ENCODE measurements at places on chromosomes 1 and 21.

DNA sequence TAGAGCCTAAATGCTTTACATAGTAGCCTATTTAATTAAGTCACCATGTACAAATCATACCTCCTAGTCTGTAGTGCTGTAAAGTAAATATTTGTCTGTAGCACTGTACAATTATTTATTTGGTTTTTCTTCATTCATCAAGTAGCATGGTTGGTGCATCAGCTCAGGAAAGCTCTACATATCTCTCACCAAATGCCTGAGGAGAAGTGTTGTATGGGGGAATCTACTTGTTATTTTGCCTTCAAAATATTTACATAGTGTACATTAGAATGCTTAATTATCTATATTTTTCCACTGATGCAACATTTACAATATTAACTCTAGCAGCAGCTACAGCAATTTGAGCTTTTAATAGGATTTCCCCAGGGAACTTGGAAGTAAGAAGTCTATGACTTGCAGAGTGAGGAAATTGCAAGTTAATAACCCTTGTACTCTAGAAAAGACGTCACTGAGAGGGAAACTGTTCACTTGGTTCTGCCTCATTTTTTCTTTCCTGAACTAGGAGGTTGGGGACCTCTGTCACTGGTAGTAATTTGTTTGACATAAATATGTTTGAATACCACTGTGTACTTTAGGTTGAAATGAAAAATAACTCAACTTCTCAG, 207.4 kb downstream of the PDE4B start:
- no peak for DNase-seq

DNA sequence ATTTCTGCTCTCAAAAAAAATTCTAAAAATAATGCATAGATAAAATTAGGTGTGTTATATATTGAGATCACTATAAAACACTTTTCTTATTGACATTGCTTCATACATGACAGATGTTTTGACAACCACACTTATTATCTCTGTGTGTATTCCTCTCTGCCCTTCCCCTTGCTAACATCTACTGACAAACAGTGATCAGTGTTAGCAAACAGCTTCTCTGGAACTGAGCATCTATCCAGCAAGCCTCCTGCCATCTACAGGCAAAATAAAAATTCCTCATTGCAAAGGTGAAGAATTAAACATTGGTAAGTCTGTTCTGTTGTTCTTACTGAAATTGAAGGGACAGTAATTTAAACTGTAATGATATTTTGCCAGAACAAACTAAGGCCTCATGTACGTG, 2153.9 kb downstream of the NCAM2 start:
- no peak for DNase-seq

DNA sequence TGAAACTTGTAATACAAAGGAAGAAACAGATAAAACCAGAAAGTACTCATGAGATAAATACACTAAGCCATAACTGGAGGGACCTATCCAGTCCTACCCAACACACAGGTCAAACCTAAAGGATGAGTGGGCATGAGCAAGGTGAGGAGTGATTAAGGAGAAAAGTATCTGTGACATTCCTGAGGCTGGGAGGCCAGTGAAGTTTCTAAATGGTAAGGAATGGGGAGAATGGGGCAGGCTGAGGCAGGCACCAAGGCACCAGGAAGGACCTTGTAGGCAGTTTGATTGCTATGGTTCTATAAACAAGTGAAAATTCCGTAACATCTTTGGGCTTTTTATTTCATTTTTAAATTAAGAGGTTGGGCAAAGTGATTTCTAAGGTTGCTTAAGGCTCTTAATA, 10.4 kb downstream of the DDX59 start:
- DNase-seq = no peak

- DNase-seq = no peak
Measured at GRCh38 chr21:37433456-37433840, 66.9 kb downstream of the DYRK1A start.

GRCh38 chr1:196779093-196779492, 4.5 kb downstream of the CFHR3 start:
- no peak for DNase-seq

- DNase-seq = no peak
Measured at GRCh38 chr1:97337250-97338030, 583.4 kb downstream of the DPYD start.

- DNase-seq = no peak
Measured at GRCh38 chr1:184379111-184379752, 7.6 kb upstream of the C1orf21 start.

DNA sequence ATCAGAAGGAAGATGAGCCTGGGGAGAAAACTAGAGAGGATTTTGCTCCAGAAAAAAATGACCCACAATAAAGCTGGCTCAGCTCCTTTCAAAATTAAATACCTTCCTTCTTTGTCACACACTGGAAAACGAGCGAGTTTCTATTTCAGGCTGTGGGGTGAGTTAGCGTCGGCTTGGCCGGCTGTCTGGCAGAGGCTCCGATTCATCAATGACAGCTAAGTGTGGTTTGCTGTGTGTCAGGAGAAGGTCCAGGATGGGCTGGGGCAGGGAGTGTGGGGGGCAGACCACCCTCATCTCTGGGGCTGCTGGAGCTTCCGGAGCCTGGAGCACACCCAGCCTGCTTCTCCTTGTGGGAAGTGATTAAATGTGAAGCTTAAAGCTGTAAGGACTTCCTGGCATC, 120.2 kb downstream of the ETS2 start:
- DNase-seq = peak; percentile 87

GRCh38 chr1:40770296-40771070, 13.1 kb upstream of the KCNQ4 start:
- no peak for DNase-seq

DNA sequence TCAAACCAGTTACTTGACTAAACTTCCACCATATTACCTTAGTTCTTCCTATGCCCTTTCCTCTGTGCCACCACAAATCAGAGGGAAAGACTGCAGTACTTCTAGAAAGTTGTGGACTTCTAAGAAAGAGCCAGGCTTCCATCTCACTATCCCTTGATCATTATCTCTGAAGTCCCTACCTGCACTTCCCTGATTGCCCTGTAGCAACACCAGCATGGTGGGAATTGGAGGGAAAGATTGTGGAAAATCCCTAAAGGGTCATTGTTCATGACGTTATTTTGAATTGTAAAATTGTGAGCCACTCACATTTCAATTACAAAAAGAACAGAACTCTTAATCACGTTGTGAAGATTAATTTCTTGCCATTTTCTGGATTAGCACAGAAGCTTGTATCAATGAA, 23.4 kb upstream of the KIAA1614 start:
- no peak for DNase-seq

- no peak for DNase-seq
Measured at GRCh38 chr1:15023976-15024375, 129.6 kb upstream of the TMEM51 start.

GRCh38 chr1:59124166-59124565, 172.7 kb upstream of the FGGY start:
- DNase-seq = no peak

- no peak for DNase-seq
Measured at GRCh38 chr1:230875370-230875769, 7.0 kb upstream of the C1orf198 start.

DNA sequence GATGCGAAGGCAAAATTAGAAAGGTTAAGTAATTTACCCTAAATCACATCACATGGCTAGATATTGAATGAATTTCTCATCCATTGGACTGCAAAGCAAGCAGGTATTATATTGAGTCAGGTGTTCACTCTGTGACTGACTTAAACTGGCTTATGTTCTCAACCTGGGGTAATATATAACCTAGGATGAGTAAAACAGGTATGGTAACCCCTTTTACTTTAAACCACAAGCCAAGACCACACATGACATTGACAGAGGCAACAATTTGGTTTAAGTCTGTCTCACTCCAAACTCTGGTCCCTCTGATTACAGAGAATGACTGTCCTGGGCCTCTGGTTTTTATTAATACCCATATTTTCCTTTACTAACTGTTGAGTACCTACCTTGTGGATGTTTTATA, 33.3 kb downstream of the MAEL start:
- no peak for DNase-seq

GRCh38 chr1:153646672-153647345, 11.7 kb upstream of the SNAPIN start:
- peak; percentile 63 for DNase-seq

DNA sequence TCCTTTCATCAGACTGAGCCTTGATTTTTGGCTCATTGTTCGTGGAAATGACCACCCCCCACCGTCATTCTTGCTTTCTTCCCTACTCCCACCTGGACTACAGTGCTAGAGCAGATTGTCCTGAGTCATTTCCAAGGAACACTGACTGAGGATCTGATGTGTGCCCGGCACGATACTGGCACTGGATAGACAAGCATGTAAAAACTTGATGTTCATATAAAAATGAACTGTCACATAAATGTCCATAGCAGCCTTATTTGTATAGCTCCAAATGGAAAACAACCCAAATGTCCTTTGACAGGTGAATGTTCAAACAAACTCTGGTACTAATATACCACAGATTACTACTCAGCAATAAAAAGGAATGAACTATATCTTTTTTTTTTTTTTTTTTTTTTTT, 18.6 kb upstream of the SLC45A3 start:
- peak; percentile 10 for DNase-seq

All from tibial artery (tissue), 4 donors.